ENCODE measurements at places on chromosomes 4 and X. TPM values are rescaled to one million over a fixed set of nuclear protein-coding genes. Genes with fewer than 3 reads are reported as not detected.

DNA sequence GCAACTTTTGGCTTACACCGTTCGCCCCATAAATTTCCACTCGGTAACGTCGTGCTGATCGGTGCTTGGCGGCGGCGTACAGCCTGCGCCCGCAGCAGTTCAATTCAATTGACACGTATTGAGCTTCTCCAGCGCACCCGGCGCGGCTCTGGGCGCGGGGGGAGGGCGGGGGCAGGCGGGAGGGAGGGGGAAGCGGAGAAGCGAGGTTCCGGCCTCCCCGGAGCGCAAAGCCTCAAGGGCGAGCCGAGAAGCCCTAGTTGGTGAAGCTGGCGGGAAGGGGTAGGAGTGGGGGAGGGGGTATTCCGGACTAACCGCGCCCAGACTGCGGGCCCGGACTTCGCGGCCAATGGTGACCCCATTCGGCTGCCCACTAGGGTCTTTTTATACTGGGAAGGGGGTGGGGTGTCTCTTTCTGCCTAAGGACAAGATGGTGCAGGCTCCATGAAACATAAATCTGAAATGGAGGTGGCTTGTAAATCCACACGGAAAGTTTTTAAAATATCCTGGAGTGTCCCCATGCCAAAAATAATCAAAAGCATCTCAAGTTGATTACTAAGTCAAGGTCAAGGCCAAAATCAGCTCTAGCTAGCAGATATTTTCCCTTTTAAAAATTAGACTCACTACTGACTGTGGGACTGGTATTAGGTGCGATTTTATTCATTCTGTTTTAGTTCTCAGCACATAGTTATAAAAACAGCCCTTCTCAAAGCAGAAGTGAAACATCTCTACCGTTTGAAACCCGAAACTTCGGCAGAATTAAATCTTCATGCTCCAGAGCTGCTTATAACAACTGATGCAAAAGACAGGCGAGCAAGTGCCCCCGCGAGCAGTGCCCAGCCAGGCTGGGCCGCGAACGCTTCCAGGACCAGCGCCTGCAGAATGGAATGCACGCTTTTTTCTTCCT lies 1.5 kb upstream of the BCOR start:
- peak; percentile 31 for DNase-seq

DNA sequence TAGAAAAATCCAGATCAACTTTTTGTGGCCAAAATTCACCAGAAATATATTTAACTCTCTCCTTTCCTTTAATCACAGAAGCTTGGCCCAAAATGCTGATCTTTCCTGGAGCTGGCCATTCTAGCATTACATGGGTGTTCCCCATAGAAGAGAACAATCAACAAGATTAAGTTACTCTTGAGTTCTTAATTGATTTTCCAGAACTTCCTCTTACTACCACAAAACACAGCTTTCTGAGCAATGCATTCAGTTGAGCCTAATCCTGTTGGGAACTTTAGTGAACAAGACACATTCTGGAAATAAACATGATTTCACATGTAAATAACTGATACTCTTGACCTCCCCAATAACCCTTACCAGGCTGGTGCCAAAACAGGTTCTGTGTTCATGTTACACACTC lies 45.4 kb upstream of the STIM2 start:
- no peak for DNase-seq

BST1 gene
- 10.2 TPM for total RNA-seq

DNA sequence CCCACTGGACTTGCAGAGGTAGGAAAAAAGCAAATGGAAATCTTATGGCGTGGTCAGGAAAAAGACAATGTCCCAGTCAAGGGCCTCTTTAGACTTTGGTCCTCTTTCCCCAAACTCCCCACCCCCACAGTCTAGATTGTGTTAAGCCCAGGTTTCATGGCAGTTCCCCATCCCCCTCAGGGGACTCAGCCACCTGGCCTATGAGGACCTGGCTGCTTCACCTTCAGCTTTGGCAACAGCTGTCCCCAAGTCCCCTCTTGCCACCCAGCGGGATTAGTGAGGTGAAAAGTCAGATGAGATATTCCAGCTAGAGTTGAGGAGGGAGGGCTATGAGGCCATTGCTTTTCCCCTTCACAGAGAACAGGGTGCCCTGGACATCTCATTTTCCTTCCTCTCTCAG lies 457 bp downstream of the RIPPLY1 start:
- no peak for DNase-seq

DNA sequence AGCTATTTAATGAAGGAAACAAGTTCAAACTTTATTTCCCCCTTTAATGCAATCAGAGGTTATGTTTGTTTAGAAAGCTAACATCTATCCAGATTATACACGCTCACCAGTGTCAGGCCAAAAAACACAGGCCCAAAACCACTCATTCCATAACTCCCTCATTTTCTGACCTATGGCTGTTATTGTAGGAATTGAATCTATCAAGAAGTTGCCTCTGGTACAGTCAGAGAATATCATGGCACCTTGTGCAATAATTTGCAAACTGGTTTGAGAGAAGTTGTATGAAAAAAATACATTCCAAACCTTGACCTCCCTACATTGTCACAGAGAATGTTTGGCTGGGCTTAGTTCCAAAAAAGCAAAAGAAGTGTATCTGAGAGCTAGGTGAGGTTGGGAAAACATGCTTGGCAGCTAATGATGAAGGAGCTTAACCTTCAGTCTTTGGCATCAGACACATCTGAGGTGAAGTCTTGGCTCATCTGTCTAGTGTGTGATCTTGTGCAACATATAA lies 591.0 kb downstream of the ANKRD50 start:
- DNase-seq = no peak

DNA sequence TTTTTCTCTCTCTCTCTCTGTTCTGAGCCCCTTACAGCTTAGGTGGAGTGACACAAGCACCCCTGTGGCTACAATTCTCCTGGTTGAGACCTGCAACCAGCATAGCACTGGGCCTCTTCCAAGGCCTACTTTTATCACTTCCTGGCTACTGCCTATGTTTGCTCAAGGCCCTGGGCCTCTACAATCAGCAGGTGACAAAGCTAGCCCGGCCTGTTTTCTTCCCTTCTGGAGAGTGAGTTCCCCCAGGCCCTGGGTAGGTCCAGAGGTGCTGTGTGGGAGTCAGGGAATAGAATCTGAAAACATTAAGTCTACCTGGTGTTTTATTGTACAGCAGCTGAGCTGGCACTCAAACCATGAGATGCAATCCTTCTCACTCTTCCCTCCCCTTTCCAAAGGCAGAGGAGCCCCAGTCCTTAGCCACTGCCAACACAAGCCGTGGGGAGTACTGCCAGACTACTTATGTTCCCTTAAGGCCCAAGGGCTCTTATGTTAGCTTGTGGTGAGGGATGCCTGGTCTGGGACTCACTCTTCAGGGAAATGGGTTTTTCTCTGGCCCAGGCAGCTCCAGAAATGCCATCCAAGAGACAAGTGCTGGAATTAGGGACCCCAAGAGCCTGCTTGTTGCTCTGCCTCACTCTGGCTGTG lies 23.8 kb upstream of the MAGEC3 start:
- no peak for DNase-seq

F8 gene
- total RNA-seq = 3.4 TPM

TCEAL2 gene
- total RNA-seq = not detected

All from NCI-H460 (cell line).